Stimulated activated CD4-positive, alpha-beta T cell treated with anti-CD3 and anti-CD28 coated beads, Interleukin-15, amount 100 ng/mL, for 1 hour (primary cell): ENCODE measurements at places on chromosomes 4 and X.

DNA sequence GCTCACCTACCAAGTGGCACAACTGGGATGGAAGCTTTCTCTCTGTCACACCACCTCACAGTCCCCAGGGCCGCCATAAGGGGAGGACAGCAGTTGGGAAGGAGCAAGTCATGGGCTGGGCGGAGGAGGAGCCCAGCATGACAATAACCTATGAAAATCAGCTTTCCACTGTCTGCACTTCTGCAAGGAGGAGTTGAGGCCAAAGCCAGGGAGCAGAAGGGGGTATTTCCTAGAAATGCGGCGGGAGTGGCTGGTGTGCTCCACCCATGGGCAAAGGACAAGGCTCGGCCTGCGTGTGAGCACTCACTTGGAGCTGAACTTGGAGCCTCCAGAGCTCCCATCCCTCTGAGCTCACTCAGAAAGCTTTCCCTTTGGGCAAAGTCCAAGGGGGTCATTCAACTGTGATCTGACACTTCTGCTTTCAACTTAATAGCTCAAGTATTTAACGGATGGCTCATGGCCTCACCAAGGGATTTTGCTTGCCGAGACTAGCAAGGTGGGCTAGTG is 18.5 kb downstream of the APLN start:
- no peak for DNase-seq

- no peak for DNase-seq
Observed at GRCh38 chrX:40424259-40424658, 156.5 kb upstream of the ATP6AP2 start.

- no peak for DNase-seq
Observed at GRCh38 chr4:128861856-128862518, 52.5 kb downstream of the JADE1 start.

DNA sequence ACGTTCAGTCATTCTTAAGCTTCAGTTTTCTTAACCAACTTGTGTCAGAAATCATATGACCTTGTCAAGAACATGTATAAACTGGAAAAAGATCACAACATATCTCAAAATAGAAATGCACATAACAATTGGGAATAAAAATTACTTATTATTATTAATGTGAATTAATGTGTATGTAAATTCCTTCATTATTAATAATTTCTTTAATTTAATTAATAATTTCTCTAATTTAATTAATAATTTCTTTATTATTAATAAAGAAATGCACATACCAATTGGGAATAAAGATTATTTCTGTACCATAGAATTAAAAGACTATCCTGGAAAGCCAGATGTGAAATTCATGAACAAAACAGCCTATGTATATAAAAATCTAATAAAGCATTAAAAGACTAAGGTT is 718.5 kb upstream of the PCDH7 start:
- DNase-seq = no peak

- no peak for DNase-seq
Observed at GRCh38 chr4:72555377-72555831, 13.6 kb downstream of the ADAMTS3 start.

GRCh38 chr4:147582386-147583060 is 34.7 kb upstream of the TMEM184C start:
- DNase-seq = no peak

DNA sequence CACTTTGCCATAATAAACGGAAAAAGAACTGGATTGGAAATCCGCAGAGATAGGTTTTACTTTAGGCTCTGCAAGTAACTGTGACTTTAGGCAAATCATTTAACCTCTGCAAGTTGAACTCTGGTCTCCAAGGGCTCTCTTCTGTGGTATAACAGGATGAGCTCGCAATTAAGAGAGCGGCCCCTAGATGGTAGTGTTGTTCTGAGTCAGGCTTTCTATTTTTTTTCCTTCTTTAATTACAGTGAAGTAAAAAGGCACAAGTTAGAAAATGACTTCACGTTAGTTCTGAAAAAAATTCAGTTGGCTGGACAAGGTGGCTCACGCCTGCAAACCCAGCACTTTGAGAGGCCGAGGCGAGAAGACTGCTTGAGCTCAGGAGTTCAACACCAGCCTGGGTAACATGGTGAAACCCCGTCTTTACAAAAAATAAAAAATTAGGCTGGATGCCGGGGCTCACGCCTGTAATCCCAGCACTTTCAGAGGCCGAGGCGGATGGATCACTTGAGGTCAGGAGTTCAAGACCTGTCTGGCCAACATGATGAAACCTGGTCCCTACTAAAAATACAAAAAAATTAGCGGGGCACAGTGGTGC is 18.0 kb downstream of the RPS3A start:
- no peak for DNase-seq

DNA sequence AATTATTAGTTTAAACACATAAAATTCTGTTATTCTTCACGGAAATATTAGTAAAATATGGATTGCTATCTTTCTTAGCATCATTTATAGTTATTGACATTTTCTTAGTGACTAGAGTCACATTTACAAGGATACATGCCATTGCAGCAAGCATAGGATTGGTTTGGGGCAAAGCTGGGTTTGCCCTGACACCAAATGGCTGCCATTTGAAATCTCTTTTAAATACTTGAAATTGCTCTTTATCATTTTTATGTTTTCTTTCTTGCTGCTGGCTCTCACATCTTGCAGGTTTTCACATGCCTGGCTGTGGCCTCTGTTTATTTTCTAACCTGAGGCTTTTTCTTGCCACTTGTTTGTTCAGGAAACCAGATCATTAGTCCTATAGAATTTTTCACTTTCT is 39.9 kb downstream of the EGF start:
- no peak for DNase-seq

- DNase-seq = no peak
Observed at GRCh38 chr4:55359397-55359916, 13.4 kb downstream of the SRD5A3 start.

DNA sequence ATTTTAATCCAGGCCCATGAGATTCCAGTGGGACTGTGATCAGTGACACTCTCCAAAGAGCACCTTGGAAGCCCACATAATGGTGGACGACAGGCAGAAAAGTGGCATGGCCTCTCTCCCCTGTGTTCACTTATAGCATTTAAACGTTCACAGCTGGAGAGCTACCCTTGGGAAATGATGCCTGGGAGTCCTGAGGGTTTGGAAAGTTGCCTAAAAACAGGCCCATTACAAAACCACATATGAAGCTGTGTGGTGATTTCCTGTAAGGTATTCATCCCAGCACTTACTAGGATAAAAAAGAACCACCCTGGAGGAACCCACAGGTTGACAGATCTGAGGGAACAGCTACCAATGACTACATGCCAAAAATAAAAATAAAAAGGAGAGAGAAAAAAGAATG is 193.2 kb downstream of the RASL11B start:
- DNase-seq = no peak
